ENCODE measurements at places on chromosomes 6 and 20.
A peak's percentile ranks its signal among the peaks of the same experiment; 100 is the strongest.

GRCh38 chr6:100479179-100480035 lies 14.7 kb upstream of the SIM1 start:
- DNase-seq, result peak; percentile 56

GRCh38 chr20:37611346-37611745 lies 82.5 kb upstream of the CTNNBL1 start:
- no peak for DNase-seq

- DNase-seq, result no peak
Measured at GRCh38 chr20:35341366-35342028, 49.3 kb upstream of the FAM83C start.

DNA sequence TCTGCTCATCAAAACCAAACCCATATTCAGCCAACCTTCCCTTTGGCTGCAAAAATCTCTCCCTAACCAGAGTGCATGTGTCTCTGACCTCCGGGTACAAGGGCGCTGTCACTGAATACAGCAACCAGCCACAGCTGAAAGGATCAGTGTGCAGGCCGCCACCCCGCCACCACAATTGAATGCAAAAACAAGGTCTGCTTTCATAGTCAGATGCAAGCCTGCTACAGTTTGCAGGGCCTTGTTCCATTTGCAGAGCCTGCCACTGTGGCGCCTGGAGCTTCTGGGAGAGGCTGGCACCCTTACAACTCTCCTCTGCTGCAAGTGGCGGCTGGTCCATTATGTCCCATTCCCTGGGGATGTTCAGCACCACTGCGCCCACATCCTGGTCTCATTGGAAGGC lies 23.5 kb downstream of the MDGA1 start:
- DNase-seq, result no peak

- DNase-seq, result no peak
Measured at GRCh38 chr6:36771145-36771544, 68.1 kb downstream of the CPNE5 start.

DNA sequence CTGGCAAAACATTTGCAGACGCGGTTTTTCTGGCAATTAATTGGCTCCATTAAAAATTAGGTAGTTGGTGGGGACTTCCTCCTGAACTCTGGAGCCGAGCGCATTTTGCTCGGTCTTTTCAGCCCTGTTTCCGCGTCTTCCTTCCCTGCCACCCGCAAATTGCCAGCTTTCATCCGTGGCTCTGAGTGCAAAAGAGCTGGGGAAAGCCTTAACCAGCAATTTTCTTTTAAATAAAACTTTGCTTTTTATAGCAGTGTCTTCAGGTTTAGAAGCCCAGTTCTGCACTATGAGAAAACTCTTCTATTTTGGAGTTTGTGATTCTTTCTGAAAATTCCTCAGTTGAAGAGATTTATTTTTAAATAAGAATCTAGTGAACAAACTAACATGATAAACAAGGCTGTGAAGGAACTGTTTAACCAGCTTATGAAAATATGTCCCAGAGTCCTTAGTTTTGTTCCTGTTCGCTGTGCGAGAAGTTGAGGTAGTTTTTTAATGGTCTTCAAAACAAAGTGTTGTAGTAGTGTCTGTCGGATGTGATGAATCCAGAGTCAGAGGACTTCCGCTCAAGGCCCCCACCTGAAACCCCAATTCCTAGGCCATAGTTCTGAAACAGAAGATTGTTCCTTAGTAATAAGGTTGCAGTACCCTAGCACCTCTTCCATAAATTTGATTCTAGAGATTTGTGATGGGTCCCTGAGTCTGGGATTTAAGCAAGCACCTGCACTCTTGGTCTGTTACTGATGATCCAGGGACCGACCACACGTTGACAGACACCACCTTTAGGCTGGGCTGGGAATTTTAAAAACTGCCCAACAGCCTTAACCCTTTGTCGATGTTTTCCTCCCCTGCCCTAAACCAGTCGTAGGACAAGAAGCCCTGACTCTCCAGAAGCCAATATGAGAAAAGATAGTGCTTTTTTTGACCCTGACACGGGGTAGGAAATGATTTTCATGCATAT lies 950 bp downstream of the KCTD20 start:
- DNase-seq, result peak; percentile 13

DNA sequence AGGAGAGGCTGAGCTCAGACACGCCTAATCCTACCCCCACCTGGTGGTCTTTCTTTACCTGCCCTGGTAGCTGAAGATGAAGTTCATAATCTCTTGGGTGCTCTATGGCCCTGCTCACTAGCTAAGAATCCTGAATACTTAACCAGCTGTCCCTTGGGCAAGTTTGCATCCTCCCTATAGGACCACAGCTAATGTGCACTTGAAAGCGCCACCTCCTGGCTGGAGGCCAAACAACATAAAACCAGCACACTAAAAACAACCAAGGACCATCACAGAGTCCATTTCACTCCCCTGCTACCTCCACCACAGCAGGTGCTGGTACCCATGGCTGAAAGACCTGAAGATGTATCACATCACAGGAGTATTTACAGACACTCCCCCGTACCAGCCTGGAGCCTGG lies 155.5 kb upstream of the SLC24A3 start:
- DNase-seq, result no peak

DNA sequence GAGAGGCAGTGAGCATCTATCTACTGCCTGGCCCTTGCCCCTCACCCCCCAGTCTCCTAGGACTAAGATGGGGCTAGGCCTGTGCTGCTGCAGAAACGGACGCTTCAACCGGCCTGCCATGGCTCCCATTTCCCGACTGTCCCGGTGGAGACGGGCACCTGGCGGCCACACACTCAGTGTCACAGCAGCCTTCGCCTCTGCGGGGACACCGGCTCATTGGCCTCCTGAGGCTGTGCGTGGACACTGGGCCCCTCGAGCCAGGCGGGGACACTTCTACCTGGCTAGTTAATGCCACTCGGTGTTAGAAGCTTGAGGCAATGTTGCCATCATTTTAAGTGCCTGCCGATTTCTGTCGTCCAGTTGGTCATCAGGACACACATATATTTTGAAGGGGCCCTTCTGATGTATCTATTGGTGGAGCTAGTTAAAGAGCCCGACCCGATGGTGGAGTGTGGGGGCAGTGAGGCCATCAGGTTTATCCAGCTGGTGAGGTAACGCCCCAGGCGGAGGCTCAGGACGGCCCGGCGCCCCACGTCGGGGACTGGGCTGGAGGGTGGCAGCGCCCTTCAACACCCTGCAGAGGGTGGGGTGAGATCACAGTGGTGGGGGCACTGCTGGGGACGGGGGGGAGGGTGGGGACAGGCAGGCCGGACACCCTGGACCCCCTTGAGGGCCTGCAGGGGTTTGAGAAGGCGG lies 58.9 kb upstream of the GATA5 start:
- no peak for DNase-seq

- DNase-seq, result no peak
Measured at GRCh38 chr20:24118034-24118433, 129.5 kb upstream of the GGTLC1 start.

DNA sequence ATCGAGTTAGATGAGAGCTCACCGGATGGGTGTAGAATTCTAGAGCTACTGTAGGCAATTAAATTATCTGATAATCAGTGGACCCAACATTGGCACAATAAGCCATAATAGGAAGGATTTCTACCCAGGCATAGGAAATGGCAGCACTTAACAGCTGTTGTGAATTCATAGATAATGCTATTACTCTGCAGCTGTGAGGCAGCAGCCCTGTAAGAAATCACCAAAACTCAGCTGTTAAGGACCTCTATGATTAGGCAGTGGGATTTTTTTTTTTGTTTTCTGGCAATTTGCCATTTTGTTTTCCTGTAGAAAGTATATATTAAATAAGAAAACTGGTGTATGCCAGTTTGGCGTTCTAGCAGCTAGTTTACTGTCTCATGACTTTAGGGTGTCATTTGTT lies 609.1 kb upstream of the SLC35B3 start:
- DNase-seq, result no peak

GRCh38 chr6:148347441-148348054 lies 4.9 kb downstream of the SASH1 start:
- no peak for DNase-seq

- DNase-seq, result no peak
Measured at GRCh38 chr6:154341871-154342270, 14.7 kb downstream of the IPCEF1 start.

DNA sequence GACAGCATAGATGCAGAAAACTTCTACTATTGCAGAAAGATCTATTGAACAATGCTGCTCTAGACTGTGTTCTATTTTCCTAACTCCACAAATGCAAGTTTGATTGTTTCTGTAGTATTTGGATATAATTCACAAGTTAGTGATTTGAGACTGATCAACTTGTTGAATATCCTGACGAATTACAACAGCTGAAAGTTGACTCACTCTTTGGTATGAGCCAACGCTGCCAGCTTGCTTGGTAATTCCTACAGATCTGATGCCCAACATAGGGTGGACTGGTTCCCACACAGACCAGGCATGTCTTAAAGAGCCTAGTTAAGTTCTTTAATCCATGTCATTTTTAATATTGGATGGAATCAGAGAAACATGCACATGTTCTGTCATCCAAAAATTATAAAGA lies 231.0 kb upstream of the RAB32 start:
- no peak for DNase-seq

DNA sequence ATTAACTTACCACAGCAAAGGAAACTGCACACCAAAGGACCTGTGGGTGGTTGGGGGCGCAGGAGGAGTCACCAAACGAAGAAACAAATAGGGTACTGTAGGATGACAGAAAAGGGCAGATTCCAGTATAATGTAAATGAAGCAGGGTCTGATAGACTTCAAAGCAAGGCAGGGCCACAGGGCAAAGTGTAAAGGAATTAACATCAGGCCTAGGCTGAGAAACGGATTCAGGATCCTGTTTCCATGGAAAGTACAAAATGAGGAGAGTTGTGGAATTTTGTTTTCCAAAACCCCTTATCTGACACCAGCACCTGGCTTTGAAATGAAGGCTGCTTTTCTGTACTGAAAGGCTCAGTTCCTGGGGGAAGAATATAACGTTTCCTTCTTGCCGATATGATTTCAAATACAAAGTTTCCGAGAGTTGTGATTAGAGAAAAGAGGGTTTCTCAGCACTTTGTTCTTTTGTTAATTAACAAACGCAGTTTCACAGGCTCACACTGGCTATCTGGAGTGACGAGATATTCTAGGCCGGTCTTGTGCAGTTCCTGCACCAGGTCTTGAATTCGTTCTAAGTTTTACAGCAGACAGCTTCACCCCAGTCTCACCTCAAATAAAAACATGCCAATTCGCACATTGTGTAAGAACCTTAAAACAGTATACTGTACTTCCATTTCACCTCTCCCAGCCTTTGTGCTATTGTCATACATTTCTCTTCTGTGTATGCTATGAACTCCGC lies 5.8 kb downstream of the DEFB123 start:
- no peak for DNase-seq

DNA sequence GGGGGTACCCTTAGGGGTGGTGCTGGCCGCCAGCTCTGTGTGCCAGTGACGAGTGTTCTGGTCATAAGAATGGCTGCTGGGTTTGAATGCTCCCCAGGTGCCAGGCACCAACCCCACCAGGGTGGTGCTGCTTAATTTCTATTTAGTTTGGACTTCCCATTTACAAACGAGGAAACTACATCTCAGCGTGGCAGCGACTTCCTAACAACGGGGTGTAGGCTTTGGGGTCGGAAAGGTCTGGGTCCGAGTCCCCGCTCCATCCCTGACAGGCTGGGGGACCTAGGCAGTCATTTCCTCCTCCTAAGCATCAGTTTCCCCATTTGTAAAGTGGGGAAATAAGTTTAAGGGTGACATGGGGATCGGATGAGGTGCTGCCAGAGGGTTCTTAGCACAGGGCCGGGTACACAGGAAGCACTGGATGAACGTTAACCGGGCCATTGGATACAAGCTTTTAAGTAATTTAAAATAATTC lies 30.3 kb downstream of the CEBPB start:
- no peak for DNase-seq

DNA sequence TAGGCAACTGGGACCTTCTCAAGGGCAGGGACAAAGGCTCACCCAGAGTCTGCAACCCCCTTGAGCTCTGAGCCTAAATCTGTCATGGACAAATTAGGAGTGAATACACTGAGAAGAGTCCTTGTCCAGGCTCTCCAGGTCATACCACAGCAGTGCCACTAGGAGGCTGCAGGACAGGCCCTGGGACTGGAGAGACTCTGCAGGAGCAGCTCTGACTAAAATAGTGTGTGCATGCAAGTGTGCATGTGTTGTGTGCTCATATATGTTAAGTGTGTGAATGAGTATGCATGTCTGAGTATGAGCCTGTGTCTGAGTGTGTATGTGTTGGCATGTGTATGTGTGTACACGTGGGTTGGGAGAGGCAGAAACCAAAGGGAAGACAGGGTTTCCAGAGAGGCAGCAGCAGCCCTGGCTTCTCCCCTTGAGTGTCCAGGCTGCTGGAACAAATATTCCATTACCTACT lies 27.1 kb downstream of the MRPL14 start:
- DNase-seq, result no peak

DNA sequence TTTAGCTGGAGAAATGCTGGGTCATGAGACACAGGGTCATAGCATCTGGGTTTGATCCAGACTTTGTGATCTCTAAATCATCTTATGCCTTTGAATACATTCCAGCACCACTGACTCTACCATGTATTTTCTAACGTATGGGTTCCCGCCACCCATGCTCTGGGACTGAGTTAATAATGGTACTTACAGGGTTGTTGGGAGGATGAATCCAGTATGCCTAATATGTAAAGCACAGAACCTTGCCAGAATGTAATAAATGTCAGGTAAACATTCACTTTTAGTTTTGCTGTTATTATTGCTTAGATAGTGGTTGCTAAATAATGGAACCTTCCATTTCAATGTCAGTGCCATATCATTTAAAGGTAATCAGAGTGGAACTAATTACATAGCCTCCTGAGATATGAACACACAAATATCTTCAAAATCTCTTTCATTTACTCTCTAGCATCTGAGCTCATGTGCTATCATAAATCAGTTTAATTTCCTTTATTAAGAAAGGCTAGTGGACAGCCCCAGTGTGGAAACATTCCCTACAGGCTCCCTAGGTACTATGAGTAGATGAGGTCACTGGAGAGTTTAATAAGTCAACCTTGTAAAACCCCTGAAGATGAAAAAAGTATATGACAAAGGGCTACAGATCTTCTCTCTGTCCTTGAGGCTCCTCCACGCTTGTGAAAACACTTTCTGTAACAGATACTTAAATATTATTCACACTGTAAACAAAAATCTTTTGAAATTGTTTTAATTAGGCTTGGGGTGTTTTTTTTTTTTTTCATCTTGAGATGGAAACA lies 226.6 kb downstream of the ALDH8A1 start:
- no peak for DNase-seq

GRCh38 chr20:1177680-1178079 lies 7.1 kb downstream of the TMEM74B start:
- DNase-seq, result no peak

GRCh38 chr20:48164034-48164433 lies 378.8 kb upstream of the SULF2 start:
- DNase-seq, result no peak

GRCh38 chr20:46648903-46649649 lies 2.2 kb downstream of the SLC13A3 start:
- no peak for DNase-seq

GRCh38 chr6:35086282-35086632 lies 54.9 kb downstream of the TCP11 start:
- DNase-seq, result no peak
